ENCODE measurements at places on chromosomes 1 and 21.

- DNase-seq = peak; percentile 53
Observed at GRCh38 chr1:67652800-67653199, 32.2 kb upstream of the GADD45A start.

- DNase-seq = no peak
Observed at GRCh38 chr1:82836973-82837680, 1036.4 kb downstream of the ADGRL2 start.

DNA sequence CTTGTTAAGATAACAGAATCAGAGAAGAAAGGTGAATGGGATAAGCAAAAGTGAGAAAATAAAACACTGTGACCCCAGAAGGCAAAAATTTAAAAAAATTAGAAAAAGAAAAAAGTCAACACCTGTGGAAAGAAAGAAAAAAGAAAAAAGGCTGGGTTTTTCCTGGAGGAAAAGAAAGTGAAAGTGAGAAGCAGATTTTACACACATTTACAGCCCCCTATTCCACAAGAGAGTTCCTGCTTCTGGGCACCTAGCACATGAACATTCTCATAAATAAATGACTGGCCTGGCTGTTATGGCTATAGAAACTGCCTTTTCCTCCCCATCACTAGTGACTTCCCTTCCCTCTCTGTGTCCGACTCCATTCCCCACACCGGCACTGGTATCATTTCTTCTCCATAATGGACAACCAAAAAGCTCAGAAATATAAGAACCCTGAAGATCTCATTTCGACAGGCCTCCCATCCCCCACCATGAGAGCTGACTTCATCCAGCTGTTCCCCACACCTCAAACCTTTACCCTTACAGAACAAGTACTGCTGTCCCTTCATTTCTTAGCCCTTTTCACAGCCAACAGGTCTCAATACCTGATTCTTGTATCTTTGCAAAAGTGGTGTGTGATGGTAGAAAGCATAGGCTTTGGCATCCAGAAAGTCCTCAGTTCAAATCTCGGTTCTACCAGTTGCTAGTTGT is 12.6 kb downstream of the MTF1 start:
- peak; percentile 33 for DNase-seq

DNA sequence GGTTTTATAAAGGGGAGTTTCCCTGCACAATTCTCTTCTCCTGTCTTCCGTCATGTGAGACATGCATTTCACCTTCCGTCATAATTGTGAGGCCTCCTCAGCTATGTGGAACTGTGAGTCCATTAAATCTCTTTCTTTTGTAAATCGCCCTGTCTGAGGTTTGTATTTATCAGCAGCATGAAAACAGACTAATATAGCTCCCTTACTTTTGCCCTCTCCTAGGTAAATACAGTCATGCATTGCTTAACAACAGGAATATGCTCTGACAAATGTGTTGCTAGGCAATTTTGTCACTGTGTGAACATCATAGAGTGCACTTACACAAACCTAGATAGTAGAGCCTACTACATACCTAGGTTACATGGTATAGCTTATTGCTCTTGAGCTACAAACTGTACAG is 616.8 kb downstream of the RWDD3 start:
- no peak for DNase-seq

- no peak for DNase-seq
Observed at GRCh38 chr1:117572546-117572945, 33.3 kb upstream of the TENT5C start.

GRCh38 chr1:66048011-66048410 is 255.3 kb downstream of the PDE4B start:
- DNase-seq = no peak

GRCh38 chr1:15220825-15221431 is 26.1 kb upstream of the FHAD1 start:
- no peak for DNase-seq
